Fibroblast of lung (primary cell): ENCODE measurements at places on chromosomes 7 and 10. TPM values are rescaled to one million over a fixed set of nuclear protein-coding genes. Genes with fewer than 3 reads are reported as not detected.

CCDC146 gene
- total RNA-seq, result 2.8 and 3.6 TPM in 2 replicates

SYCE1 gene
- 0.17 and 0.26 TPM in 2 replicates for total RNA-seq

CALHM3 gene
- total RNA-seq, result not detected in 2 replicates

LMTK2 gene
- total RNA-seq, result 6.9 TPM in 2 replicates

SEPTIN14 gene
- total RNA-seq, result not detected in 2 replicates

METTL27 gene
- 4.9 and 15.7 TPM in 2 replicates for total RNA-seq

FAM200A gene
- 8.2 and 9.7 TPM in 2 replicates for total RNA-seq

PRTFDC1 gene
- total RNA-seq, result 18.5 and 26.9 TPM in 2 replicates

SEMA3A gene
- 19.5 and 60.8 TPM in 2 replicates for total RNA-seq

TEX36 gene
- not detected in 2 replicates for total RNA-seq

SFTPA1 gene
- not detected in 2 replicates for total RNA-seq

STEAP1B gene
- total RNA-seq, result 10.3 and 14.7 TPM in 2 replicates

CRPPA gene
- total RNA-seq, result 1.0 and 1.5 TPM in 2 replicates

NKX2-3 gene
- total RNA-seq, result not detected in 2 replicates
